Heart left ventricle (tissue), 16 donors: ENCODE measurements at places on chromosomes 6 and 20.

DNA sequence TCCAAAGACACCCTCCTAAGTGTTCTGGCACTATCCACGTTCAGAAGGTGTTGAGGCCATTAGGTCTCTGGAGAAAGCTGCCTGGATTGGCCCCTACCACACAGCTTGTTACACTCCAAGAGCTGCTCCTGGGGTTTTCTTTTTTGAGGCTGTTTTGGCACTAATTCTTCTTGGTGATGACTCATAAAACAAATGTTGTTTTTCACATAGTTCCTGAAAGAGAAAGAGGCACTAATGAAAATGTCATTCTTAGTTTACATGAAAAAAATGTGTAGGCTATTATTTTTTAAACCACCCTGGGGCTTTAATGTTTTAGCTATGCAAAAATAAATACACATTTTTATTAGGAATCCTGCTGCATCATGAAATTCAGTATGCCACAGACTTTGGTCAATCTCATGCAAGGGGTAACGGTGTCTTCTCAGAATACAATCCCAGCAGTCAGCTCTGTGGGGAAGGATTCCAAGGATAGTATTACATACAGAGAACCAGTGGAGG is 38.1 kb downstream of the TBPL1 start:
- no peak for DNase-seq

- no peak for DNase-seq
Measured at GRCh38 chr20:44123874-44124535, 63.0 kb downstream of the JPH2 start.

DNA sequence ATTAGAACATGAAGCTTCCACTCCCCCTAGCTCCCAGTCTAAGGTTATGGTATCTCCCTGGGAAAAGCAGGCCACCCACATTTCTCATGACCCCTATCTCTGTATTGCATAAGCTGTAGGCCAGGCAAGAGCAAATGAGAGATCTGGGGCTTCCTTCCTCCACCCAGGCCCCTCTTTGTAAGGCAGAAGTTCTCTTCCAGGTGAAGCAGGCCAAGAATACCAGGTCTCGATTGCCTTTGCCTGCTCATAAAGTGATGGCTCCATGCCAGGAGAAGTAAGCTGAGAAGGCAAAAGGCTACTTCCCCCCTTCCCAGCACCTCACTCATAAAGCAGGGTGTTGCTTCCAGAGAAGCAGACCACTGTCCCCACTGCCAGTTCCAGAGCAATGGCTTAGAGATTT is 144.1 kb upstream of the KCNK16 start:
- DNase-seq: no peak

GRCh38 chr6:167819576-167819975 is 7.1 kb upstream of the AFDN start:
- DNase-seq: no peak

DNA sequence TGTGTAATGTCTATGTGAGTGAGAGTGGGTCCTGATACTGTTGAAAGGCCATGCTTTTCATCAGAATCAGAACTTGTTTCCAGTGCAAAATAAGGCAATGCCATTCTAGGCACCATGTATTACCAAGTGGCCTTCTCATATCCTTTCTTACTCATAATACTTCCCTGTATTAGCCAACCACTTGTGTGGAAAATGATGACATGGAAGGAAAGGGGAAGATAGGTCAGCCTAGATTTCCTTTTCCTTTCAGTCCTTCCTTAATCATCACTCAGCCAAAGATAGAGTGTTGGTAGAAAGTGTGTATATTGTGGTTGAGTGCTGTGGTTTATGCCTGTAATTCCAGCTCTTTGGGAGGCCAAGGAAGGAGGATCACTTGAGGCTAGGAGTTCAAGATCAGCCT is 158.6 kb upstream of the PREP start:
- no peak for DNase-seq

GRCh38 chr6:114068116-114068515 is 97.2 kb upstream of the HDAC2 start:
- DNase-seq: no peak

DNA sequence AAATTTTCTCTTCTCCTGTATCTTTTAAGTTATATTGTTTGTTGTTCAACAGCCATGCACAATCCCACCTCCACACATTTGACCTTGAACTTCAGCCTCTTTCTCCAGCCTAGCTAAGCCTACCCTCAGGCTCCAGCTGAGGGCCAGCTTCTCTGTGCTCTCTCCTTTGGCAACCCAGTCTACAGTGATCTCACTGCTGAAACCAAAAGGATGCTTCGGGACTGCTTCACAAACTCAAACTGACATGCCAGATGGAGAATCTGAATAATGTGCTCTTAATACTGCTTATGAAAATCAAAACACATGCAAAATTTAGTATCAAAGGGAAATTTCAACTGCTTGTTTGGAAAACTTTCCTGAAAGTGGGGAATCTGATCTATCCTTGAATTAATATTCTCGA is 16.1 kb upstream of the RIN2 start:
- no peak for DNase-seq

DNA sequence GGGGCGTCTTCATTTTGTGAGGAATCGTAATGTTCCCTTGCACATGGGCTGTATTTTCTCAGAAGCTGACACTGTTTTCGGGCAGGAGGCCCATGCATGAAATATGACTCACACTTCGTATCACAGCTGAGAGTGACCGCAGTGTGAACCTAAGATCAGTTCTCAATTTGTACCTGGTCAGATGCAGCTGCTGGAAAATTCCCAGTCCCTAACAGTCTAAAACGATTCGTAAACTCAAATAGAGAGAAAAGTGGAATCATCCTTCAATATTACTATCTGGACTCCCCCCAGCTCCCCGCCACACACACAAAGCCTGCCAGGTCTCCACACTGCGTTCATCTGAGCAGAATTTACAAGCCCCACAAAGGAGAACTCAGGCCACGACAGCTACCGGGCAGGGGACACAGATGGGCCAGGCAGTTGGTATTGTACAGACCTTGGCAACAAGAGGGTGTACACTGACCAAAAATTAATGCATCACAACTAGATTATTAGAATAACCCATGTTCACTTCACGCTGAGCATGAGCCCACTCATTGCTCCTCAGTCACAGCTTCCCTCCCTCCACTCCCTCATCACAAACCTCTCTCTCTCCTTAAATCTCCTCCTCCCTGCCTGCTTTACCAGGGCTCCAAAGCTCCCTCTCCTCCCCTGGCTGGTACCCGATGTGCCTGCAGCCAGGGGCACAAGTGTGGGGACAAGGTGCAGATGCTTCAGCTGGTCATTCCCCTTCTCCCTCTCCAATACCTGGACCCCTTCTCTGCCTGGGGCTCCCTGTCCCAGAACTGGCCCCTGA is 488.4 kb downstream of the PREX1 start:
- DNase-seq: no peak

GRCh38 chr20:38192323-38192885 is 27.3 kb upstream of the TGM2 start:
- DNase-seq: no peak

GRCh38 chr6:135379647-135380046 is 117.9 kb downstream of the AHI1 start:
- no peak for DNase-seq

DNA sequence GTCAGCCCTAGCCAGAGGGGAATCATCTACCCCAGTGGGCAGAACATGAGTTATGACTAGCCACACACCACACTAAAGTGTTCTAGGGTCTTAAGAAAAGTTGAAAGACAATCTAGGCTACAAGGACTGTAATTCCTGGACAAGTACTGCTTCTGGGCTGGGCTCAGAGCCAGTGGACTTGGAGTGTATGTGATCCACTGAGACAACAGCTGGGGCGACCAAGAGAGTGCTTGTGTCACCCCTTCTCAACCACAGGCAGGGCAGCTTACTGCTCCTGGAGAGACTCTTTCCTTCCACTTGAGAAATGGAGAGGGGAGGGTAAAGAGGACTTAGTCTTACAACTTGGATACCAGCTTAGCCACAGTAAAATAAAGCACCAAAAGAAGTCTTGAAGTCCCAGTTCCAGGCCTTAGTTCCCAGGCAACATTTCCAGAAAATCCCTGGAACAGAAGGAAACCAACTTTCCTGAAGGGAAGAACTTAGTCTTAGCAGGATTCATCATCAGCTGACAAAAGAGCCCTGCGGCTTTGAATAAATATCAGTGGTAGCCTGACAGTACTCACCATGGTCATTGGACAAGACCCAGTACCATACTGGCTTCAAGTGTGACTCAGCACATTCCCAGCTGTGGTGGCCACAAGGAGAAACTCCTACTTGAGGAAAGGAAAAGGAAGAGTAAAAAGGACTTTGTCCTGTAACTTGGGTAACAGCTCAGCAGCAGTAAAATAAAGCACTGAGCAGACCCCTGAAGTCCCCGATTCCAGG is 355.1 kb upstream of the ADGRB3 start:
- DNase-seq: no peak

GRCh38 chr20:34990231-34990630 is 34.6 kb downstream of the MYH7B start:
- DNase-seq: no peak

GRCh38 chr6:19205076-19205475 is 632.1 kb upstream of the ID4 start:
- DNase-seq: peak; percentile 49

DNA sequence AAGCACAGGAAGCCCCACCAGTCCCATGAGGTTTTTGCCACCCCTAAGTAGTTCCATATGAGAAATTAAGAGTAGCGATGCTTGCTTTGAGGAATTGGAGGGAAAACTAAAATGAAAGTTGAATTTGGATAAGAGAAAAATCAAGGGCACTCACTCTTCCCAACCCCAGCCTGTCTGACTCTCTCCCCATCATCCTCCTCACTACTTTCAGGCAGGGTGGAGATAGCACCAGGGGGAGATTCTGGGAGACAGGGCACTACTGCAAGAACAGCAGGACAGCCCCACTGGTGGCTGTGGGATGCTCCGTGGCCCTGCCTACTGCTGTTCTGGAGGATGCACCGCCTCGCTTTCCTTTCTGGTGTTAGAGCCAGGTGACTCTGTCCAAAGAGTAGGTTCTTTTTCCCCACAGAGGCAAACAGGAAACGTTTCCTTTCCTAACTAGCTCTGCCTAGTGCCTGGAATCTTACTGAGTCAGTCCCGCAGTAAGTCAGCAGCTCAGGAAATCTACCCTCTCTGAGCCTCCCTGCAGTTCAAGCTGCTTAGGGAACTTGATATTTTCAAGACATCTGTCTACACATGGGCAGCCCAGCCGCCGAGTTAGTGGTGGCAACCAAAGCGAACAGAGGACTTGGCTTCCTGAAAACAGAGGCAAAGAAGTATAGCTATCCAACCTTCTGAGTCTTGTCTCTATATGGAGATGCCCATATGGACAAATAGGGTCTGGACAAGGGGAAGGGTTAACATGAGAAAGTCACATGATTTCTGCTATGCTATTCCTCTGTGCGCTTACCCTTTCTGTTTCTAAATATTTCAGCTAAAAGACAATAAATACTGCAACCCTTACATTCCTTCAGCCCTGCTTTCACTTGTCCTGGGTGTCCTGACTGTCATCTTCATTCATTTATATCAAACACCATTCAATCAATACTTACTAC is 11.4 kb downstream of the HLA-E start:
- DNase-seq: no peak

GRCh38 chr6:36912586-36912985 is 26.8 kb downstream of the C6orf89 start:
- DNase-seq: no peak

GRCh38 chr6:20056350-20056992 is 155.8 kb downstream of the MBOAT1 start:
- DNase-seq: no peak

GRCh38 chr6:35569011-35569461 is 56.3 kb upstream of the TULP1 start:
- DNase-seq: no peak

- DNase-seq: no peak
Measured at GRCh38 chr20:60581606-60582115, 623.4 kb downstream of the CDH26 start.

- DNase-seq: peak; percentile 25
Measured at GRCh38 chr6:1538810-1539478, 70.8 kb upstream of the FOXC1 start.

DNA sequence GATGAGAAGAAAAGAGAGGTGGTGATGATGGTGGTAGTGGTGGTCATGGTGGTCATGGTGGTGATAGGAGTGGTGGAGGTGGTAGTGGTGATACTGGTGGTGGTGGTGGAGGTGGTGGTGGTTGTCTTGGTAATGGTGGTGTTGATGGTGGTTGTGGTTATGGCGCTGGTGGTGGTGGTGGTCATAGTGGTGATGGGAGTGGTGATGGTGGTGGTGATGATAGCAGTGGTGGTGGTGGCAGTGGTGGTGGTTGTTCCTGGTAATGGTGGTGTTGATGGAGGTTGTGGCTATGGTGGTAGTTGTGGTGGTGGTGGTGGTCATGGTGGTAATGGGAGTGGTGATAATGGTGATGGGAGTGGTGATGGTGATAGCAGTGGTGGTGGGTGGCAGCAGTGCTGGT is 36.8 kb downstream of the HAO1 start:
- no peak for DNase-seq

DNA sequence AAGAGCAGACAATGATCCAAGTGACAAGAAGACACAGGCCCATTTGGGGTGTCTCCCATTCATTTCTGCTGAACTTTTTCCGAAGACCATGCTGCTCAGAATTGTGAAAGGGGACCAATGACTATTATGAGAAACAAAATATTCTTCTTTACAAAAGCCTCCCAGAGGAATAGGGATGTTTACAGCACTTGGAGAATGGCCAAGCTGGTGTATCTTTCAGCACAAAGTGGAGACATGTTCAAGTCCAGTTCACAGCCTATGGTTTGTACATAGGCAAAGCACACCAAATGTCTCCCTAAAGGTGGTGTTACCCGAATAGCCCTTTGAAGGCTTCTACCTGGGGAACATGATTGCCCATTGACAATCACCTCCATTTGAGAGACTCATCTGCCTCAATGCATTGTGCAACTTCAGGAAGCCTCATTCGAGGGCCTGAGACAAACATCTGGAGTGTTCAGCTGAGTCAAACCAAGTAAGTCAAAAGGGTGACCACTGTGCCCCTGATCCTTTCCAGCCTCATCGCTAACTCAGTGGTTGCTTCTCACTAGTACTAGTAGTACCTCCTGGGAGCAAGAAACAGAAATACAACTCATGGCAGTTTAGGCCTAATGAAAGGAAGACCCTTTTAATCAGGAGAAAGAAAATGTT is 451.0 kb upstream of the MARCKS start:
- DNase-seq: no peak

- DNase-seq: no peak
Measured at GRCh38 chr6:165025040-165025439, 284.4 kb downstream of the C6orf118 start.

- no peak for DNase-seq
Measured at GRCh38 chr6:37487591-37488380, 11.9 kb downstream of the CCDC167 start.

- DNase-seq: no peak
Measured at GRCh38 chr6:105087571-105088211, 92.1 kb downstream of the POPDC3 start.

- no peak for DNase-seq
Measured at GRCh38 chr6:127566651-127567050, 10.3 kb upstream of the C6orf58 start.

GRCh38 chr6:166393535-166393823 is 10.7 kb upstream of the MPC1 start:
- no peak for DNase-seq

- peak; percentile 49 for DNase-seq
Measured at GRCh38 chr20:56359212-56360132, 698 bp downstream of the FAM210B start.
